ENCODE measurements at places on chromosomes 1 and 21.
A peak's percentile ranks its signal among the peaks of the same experiment; 100 is the strongest.

DNA sequence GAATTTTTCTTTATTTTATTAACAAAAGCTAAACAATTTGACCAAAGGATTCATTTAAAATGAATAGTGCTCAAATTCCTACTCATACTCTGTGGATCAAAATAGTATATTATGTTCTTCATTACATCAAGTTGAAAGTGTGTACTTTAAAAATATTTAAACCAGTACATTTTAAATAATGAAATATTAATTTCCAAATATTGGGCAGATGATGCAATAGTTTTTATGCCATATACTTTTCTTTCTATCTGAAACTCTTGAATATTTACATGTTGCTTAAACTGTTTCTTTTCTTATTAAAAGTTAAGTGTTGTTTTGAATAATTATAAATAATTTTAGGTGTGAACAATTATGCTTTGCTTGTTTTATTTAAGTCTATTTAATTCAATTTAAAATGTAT is 144.7 kb upstream of the TMPRSS15 start:
- no peak for DNase-seq

DNA sequence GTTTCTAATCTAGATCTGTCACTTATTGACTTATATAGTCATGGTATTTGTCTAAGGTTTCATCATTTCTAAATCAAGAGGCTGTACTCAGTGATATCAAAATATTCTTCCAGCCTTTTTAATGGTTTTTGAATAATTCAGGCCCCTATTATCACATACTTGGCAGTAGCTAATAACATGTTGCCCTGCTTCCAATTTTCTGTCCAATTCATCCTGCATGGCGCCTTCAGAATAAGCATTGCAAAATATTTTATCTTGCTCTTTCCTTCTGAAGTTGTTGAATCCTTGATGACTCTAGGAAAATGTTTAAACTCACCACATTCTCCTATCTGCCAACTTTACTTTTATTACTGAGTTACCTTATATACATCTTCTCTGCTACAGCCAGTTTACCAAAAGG is 517.2 kb upstream of the B3GALT2 start:
- DNase-seq: no peak

GRCh38 chr1:170659399-170660035 is 4.4 kb upstream of the PRRX1 start:
- no peak for DNase-seq

DNA sequence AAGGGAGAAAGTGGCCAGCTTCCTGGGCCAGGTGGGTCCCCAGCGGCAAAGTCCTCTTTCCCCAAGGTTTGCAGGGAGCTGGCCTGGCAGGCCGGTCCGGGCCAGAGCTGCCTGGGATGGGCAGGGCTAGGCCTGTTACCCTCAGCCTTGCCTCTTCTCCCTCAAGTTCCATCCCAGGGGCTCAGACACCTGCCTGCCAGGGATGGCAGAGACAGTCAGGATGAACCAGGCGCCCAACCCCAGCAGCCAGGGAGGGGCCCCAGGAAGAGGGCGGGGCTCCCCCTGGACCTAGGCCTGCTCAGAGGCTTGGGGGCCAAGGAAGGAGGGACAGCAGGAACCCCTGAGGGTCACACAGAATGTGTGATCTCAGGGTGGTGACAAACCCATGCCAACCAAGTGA is 120.6 kb downstream of the CASZ1 start:
- no peak for DNase-seq

GRCh38 chr1:213685992-213686582 is 301.7 kb upstream of the PROX1 start:
- no peak for DNase-seq

GRCh38 chr1:115912116-115912515 is 64.2 kb upstream of the SLC22A15 start:
- no peak for DNase-seq

DNA sequence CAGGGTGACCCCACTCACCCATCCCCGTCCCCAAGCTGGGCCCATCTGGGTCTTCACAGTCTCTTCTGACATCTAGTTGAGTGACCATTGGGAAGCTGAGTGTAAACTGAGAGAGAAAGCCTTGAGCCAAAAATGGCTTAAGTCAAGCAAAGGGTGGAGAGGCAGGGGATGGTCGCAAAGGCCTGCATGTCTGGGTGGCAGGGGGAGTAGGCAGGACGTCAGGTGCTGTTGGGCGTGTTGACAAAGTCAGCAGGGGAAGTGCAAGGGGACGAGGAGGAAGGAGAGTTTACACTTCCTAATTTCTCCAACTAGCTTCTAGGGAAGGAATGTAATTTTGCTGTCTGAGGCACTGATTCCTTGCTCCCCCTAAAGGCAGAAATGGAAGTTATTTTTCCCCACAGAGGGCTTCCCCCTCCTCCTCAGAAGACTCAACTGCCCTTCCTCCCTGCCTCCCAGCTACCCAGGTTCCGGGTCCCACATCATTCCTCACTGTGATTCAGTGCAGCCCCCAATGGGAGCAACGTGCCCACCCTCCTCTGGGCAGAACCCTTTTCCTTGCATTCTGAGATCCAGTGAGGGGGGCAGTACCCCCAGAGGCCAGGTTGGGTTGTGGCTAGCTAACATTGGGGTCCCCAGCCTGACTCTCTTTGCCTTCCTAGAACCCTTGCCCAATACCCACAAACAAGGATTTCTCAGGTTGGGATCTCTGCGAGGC is 1.2 kb upstream of the ADORA1 start:
- DNase-seq: no peak

DNA sequence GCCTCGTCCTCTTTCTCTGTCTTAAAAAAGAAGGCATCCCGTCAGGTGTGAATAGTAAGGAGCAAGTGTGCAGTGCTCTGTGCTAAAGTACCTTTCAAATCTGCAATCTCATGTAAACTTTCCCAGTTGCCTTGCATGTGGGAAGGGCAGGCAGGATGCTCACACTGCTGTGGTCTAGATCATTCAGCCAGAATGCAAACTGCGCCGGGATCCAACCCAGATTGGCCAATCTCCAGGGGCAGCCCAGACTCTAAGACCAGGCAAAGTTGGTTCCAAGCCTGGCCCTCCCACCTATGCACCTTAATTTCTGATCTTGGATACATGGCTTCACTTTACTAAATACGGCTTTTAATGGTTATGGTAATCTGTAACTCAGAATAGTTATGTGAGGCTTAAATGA is 3.2 kb upstream of the MAP1LC3C start:
- DNase-seq: no peak

GRCh38 chr1:22275626-22276395 is 132.9 kb upstream of the WNT4 start:
- peak; percentile 68 for DNase-seq

GRCh38 chr1:222955964-222956363 is 141.1 kb downstream of the DISP1 start:
- no peak for DNase-seq

DNA sequence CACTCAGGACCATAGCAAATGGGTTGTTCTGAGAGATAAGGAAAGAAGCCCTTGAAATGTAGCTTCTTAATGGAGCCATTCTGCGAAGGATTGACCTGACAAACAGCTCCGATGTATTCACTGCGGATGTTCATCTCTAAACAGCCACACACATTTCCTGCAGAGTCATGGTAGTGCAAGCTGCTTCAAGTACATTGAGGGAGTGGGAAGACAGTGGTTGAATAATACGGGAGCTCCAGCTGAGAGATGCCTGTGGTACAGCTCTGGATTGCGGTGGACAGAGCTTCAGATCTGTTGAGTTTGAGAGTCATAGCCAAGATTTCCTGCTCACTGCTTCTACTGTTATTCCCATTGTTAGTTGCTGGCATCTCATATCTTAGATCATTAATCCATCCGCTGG is 86.6 kb downstream of the ZBTB18 start:
- no peak for DNase-seq

DNA sequence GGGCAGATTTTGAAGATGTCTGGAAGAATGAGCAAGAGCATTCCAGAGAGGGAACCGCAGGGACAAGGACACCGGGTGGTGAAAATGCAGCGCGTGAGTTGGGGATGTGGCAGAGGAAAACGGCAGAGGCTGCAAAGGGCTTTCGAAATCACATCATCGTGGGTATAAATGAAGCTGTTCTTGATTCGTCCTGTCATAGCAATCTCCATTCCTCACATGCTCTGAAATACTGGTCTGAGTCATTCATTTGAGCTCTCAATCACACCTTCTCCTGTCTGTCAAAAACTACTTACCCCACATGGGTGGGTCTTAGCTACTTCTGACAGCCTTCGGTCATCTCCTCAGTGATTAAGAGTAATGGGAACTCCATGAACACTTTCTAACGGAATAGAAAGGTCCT is 81.5 kb downstream of the ERG start:
- no peak for DNase-seq

- no peak for DNase-seq
These were observed 8.9 kb downstream of the SLC6A17 start for GRCh38 chr1:110159168-110159567.

DNA sequence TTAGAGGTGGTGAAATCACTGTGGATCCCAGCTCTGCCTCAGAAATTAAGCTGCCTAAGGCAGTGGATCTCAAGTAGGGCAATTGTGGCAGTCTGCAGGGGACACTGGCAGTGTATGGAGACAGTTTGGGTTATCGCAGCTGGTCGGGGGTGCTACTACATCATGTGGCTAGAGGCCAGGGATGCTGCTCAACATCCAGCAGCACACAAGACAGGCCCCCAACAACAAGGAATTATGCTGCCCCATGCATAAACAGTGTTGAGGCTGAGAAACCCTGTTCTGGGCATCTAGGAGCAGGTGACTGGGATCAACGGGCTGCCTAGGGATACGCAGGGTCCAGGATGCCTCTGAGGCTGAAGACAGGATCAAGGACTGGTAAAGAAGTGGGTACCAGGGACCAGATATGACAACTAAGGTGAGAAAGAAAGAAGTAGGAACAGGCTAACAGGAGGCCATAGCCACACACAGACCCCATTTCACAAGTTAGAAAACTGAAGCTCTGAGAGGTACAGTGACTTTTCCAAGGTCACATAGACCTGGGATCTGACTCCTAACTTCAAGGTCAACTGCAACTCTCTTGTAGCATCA is 8.7 kb downstream of the BATF3 start:
- no peak for DNase-seq

GRCh38 chr1:36008546-36009197 is 75.2 kb upstream of the TEKT2 start:
- no peak for DNase-seq

GRCh38 chr21:38982096-38982495 is 176.4 kb downstream of the ETS2 start:
- DNase-seq: no peak

GRCh38 chr1:87615901-87616300 is 287.2 kb downstream of the LMO4 start:
- DNase-seq: no peak

- DNase-seq: no peak
These were observed 143.6 kb downstream of the SPATA46 start for GRCh38 chr1:162233066-162233465.

GRCh38 chr1:206125346-206125745 is 8.2 kb upstream of the AVPR1B start:
- DNase-seq: no peak

DNA sequence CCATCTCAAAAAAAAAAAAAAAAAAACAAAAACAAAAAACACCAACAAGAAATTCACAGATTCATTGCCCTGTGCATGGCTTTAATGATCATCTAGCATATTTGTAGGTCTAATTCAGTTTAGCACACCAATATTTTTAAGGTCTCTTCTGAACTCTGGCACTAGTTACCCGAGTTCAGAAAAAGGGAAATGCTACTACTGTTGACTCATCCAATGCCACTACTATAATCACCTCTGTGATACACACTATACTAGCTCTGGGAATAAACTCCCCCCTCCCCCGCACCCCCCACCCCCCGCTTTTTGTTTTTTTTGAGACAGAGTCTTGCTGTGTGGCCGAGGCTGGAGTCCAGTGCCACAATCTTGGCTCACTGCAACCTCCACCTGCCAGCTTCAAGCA is 55.6 kb downstream of the FBXO42 start:
- no peak for DNase-seq

DNA sequence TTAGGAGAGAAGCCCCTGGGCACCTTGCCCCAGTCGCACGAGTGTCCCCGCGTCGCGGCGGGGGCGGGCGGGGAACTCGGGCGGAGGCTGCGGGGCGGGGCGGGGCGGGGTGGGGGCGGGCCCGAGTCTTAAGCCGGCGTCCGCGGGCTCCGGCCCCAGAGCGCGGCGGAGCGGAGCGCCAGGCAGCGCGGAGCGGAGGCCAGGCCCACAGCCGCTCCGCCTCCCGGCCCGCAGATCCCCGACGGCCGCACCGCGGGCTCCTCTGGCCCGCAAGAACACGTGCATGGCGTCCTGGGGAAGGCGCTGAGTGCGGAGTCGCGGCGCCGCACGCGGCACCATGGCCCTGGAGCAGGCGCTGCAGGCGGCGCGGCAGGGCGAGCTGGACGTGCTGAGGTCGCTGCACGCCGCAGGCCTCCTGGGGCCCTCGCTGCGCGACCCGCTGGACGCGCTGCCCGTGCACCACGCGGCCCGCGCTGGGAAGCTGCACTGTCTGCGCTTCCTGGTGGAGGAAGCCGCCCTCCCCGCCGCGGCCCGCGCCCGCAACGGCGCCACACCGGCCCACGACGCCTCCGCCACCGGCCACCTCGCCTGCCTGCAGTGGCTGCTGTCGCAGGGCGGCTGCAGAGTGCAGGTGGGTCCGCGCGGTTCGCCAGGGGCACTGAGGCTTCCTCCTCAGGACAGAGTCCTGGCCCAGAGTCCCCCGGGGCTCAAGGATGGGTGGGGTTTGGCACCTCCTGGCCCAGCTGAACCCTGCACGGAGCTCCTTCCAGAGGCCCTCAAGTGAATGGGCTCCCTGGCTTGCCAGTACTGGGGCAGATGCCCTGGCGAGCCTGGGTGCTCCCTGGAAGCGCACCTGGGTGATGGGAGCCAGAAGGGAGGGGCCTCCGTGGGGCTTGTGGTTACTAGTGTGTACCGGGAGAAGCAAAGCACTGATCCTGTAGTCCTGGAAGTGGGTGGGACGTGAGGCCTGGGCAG is at the start of gene ESPN:
Gene ESPN, plus strand, starts transcription at position 158 of the 975 bp plus-strand sequence. Its CDS starts 180 bp downstream, at position 338.
- peak; percentile 86 for DNase-seq

DNA sequence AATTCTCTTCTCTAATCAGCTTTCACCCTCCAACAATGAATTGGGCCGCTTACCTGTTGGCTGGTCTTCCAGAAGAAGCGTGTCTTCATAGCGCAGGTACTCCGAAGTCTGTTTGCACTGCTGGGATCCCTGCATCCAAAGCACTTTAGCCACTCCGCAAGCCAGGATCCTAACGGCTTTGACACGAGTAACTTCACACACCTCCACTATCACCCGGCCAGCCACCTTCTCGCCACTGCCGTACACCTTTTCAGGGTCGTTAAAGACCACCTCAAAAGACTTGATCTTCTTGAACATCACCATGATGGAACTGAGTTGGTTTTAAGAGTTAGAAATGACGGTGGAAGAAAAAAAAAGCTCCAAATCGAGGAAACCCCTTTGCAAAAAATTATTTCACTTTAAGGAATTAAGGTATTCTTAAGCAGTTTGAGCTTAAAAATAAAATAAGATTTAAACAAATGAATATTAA is 381 bp downstream of the TXNIP start:
- DNase-seq: no peak

DNA sequence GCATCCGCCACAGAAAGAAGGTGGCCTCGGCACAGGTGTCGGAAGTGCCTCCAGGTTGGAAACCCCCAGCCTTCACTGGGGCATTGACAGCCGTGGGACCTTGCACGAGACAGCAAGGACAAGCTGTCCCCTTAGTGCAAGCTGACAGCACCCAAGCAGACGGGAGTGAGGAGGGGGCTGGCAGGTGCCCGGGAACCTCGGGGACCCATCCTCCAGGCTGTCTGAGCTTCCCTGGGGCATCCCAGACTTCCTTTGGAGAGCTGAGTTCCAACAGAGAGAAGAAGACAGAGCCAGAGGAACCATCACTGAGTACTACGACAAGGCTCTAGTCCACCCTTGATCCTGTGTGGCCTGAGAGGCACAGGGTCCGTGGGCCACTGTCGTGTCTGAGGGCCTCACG is 100.6 kb upstream of the RAB4A start:
- no peak for DNase-seq

GRCh38 chr21:45742247-45742646 is 98.7 kb downstream of the PCBP3 start:
- DNase-seq: no peak
